DMS 273 treated with DMSO at 0.1 percent for 48 hours (cell line): ENCODE measurements at places on chromosomes 3 and 15.

GRCh38 chr3:44665173-44665572 lies 16.6 kb downstream of the ZNF35 start:
- DNase-seq = no peak

DNA sequence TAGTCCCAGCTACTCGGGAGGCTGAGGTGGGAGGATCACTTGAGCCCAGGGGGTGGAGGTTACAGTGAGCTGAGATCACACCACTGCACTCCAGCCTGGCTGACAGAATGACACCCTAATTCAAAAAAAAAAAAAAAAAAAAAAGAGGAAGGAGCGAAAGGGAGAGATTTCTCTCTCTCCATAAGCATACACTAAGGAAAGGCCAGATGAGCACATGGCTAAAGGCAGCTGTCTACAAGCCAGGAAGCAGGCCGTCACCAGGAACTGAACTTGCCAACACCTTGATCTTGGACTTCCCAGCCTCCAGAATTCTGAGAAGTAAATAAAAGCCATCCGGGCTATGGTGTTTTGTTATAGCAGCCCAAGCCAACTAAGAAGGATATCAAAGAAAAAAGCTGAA lies 7.5 kb downstream of the SRGAP3 start:
- no peak for DNase-seq

DNA sequence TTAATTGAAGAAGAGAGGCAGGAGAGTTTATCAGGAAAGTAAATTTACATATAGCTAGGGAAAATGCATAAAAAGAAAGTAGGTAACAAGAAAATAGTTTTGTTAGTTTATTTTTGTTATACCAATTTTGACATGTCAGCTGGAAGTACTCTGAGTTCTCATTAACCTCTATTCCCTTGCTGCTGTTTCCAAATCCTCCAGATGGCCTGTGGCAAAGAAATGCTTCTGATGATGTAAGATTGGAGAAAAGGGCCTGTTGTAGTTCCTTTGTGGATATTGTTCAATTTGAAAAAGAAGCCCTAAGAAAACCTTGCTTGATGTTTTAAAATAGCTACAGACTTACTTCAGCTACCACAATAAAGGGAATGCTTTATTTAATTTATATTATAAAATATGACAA lies 192.9 kb upstream of the SLITRK3 start:
- DNase-seq = peak; percentile 18

DNA sequence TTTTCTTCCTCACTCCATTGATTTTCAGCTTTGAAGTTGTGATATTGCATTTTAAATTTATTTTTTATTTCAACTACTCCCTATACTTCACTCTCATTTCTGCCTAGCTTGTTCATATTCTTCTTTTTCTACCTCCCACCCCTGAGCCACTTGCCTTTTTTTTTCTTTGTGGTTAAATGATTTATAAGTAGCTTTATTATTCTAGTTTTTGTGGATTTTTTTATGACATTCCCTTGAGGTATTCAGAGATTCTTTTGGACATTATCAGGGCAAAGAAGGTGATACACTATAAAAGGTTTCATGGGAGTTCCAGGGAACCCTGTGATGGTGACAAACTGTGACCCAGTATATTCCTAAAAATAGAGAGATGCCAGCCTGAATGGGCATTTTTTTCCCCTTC lies 3.3 kb downstream of the C15orf61 start:
- DNase-seq = no peak

DNA sequence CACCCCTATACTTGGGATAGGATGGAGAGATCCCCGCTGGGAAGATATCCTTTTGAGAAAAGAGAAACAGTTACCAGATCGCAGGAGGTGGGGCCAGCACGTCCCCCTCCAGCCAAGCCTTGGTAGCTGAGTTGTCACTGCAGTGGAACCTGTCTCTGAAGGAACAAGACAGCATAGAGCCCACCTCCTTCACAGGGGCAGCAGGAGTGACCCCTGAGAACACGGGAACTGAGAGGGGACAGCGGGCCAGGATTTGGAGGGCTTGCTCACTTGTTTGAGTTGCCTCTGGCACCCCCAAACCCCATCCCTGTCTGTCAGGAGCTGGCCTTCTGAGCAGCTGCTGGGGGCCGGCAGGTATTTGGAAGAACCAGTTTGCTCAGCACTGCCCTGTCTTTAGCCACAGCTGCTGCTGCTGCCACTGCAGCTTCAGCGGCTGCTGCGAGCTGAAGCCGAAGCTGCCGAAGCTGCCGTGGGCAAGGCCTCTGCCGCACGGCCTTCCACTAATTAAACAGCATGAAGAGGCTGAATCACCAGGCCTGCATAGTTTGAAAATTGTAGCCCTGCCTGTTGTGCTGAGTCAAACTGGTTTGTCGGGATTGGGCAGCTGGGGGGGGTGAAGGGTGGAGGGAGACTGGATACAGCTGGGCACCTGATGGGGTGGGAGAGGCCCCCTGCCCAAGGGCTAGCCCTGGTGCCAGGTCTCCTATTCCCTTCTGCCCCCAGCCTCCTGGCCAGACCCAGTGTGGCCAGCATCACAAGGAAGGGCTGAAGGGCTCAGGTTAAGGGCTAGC lies 4.0 kb downstream of the EPHB3 start:
- DNase-seq = no peak

DNA sequence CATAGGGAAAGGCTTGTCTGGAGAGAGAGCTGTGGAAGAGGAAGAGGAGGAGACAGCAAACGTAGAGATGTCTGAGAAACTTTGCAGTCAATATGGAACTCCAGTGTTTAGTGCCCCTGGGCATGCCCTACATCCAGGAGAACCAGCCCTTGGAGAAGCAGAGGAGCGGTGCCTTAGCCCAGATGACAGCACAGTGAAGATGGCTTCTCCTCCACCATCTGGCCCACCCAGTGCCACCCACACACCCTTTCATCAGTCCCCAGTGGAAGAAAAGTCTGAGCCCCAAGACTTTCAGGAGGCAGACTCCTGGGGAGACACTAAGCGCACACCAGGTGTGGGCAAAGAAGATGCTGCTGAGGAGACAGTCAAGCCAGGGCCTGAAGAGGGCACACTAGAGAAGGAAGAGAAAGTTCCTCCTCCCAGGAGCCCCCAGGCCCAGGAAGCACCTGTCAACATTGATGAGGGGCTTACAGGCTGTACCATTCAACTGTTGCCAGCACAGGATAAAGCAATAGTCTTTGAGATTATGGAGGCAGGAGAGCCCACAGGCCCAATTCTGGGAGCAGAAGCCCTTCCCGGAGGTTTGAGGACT lies 6.9 kb downstream of the MAP1A start:
- DNase-seq = no peak

GRCh38 chr3:16247282-16248061 lies 17.3 kb downstream of the DPH3 start:
- DNase-seq = peak; percentile 35

DNA sequence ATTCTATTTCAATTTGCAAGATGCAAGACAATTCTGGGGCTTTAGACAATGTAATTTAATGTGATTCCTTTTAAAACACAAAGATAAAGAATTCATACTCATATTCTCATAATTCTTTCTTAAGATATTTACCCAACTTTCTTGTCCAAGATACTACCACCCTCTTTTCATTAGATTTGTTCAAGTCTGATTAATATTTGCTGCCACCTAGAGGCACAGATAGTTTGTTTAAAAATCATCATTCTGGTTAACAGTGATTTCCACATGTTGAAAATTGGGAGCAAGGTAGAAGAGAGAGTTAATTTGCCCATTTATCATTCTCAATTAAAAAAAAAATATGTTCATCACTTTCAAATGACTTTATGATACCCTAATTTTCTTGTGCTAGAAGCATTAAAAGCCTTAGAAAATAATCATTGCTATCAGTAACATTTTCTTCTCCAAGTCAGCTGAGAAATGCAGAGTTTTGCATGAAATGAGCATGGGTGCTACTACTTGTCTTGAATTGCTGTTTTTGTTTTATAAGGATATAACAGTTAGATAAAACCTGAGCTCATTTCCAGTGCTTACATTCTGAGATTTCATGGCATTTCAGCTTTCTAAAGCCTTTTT lies 11.6 kb downstream of the TAMM41 start:
- DNase-seq = no peak

GRCh38 chr3:123026565-123027291 lies 835 bp downstream of the SEMA5B start:
- DNase-seq = no peak
